HAP-1 (cell line): ENCODE measurements at places on chromosomes 3 and 15.
A peak's percentile ranks its signal among the peaks of the same experiment; 100 is the strongest.

DNA sequence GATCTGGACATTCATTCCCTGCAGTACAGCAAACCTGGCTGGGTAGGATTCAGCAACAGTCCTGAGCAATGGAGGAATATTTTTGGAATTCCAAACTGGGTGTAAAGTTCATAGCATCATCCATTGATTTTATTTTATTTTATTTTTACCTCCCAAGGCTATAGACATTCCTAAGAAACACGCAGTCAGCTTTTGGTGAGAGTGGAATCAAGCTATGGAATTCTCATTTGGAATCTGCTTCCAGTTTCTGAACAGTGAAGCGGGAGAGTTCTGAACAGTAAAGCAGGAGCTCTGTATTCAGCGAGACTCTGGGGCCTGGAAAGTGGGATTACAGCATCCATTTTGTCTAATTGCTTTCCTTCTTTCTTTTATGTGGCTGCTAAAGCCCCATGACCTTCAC lies 1.4 kb upstream of the PDZRN3 start:
- DNase-seq: no peak

DNA sequence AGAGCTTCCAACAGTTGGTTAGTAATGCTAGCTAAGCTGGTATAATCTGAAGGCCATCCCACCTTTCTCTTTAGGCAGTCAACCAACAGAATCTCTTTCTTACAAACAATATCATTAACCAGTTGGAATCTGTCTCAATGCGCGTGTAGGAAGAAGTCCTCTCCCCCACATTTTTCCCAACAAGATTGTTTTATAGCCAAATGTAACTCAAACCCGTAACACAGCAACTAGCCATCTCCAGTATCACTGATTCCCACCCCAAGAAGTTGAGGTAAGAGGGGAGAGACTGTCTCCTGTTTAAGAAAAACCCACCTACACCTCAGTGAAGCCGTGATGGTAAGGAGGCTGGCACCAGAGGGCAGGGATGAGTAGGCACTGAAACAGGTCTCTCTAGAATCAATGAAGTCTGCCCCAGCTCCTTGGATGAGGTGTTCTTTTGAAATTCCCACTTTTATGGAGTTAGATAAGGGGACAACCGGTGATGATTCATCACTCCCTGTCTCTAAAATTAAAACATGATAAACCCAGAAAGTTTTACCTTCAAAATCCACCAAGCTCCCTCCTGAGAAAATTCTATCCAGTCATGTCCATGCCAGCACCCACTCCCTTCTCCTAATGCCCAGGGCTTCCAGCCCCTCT lies 30.9 kb downstream of the CDC25A start:
- DNase-seq: no peak

DNA sequence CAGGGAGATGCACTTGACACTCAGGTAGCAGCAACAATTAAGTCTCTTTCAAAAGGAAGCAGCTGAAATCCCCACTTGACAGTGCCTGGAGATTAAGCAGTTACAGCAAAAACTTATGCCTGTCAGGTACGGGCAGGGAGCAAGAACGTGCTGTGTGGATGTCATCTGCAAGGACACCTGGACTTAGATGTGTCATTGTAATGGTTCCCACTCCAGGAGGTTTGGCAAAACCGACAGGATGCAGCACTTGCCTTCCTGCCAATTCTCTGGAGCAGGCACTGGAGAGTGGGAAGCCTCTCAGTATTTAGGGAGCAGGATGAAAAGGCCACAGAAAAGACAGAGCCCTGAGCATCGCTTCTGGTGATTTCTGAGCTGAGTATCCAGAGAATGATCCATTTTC lies 292.4 kb downstream of the PDCD6IP start:
- no peak for DNase-seq

- DNase-seq: peak; percentile 59
These were observed at the start of gene ADAMTS9 for GRCh38 chr3:64687781-64688604. ADAMTS9 (minus strand) TSS chr3:64688000; CDS start chr3:64687657, 343 bp downstream.
